NCI-H748 treated with DMSO at 0.1 percent for 48 hours (cell line): ENCODE measurements at places on chromosomes 7 and 10.

DNA sequence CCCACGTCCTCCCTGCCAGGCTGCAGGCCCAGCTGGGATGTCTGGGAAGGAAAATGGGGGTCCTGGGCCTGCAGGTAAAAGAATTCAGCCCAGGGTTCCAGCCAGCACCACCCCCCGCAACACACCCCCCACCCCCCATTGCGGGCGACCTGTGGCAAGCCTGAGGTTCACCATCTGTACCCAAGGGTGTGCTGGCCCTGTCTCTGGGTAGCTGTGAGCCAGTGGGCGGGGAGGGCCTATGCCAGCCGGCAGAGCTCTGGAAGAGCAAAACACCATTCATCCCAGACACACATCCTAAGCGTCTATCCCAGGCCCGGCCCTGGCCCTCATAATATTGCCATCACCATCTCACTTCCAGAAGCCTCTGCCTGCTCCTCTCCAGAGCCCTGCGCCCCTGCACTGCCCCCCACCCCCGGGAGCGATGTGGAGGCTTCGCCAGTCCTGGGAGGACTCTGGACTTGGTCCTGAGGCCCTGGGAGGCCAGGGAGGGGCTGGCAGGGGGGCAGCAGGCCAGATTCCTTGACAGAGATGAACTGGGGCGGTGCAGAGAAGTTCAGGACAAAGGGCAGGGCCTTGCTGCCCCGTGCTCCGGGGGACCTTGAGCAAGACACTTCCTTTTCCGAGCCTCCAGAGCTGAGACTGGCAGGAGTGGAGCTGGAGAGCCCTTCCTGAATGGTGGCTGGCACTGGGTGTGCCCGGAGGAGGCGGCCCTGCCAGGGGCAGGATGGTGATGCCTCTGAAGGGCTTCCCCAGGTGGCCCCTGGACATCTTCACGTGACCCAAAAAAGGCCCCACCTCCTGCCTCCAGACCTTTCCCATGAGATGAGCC, 8.7 kb upstream of the TTYH3 start:
- no peak for DNase-seq

GRCh38 chr10:48818081-48818480, 121.6 kb downstream of the LRRC18 start:
- DNase-seq, result no peak

GRCh38 chr10:55449981-55450380, 649.0 kb upstream of the PCDH15 start:
- peak; percentile 30 for DNase-seq

GRCh38 chr7:76247938-76248337, 46.2 kb downstream of the SRRM3 start:
- no peak for DNase-seq

DNA sequence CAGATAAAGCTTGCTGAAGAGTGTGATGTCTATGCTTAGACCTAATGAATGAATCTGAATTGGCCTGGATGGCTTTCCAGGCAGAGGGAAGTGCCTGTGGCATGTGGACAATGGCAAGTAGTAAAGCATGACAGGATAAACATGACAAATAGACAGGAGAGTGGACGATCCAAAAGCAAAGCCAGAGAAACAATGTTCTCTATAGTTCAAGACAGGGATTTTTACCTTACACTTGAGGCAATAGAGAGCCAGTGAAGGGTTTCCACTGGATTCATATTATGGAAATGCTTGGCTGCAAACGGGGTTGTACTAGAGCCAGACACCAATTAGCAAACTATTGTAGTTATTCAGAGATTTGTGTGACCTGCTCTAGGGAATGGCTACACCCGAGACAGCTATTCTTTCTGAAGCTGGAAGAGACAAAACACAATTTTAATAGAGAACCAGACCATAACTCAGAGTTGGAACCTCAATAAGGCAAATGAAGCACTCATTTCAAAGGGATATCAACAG, 2.3 kb downstream of the AGMO start:
- DNase-seq, result peak; percentile 54

DNA sequence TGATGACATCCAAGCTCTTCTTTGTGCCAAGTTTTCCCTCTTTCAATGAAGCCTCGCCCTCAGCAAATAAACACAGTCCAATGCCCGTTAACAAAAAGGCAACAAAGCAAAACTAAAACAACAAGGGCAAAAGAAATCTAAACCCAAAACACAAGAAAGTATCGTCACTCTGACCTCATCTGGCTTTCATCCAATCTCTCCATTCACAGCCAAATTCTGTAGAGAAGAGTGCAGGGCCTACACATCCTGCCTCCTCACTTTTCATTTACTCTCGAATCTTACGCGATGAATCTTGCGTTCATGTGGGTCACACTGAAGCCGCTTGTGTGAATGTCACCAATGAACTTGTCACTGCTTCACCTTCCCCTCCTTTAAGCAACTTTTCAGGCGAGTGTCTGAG, 15.9 kb upstream of the AKR1E2 start:
- no peak for DNase-seq

GRCh38 chr10:114042895-114043531, 653 bp upstream of the ADRB1 start:
- peak; percentile 13 for DNase-seq

GRCh38 chr7:149878523-149878921, 4.8 kb downstream of the ATP6V0E2 start:
- no peak for DNase-seq

DNA sequence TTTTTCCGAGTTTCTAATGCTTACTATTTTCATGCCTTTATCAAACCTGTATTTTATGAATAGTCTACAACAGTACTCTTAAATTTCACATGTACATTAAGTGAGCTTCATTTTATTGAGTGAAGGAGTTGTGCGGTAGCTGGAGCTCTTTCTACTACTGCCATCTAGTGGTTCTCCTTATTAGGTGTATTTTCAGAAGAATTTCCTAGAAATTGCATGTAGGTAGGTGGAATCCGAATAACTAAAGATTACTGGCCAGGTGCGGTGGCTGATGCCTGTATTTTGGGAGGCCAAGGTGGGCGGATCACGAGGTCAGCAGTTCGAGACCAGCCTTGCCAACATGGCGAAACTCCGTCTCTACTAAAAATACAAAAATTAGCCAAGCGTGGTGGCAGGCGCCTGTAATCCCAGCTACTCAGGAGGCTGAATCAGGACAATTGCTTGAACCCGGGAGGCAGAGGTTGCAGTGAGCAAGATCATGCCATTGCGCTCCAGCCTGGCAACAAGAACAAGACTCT, 38.3 kb downstream of the LRRC72 start:
- peak; percentile 82 for DNase-seq

GRCh38 chr7:155722118-155722517, 77.7 kb downstream of the RBM33 start:
- no peak for DNase-seq

DNA sequence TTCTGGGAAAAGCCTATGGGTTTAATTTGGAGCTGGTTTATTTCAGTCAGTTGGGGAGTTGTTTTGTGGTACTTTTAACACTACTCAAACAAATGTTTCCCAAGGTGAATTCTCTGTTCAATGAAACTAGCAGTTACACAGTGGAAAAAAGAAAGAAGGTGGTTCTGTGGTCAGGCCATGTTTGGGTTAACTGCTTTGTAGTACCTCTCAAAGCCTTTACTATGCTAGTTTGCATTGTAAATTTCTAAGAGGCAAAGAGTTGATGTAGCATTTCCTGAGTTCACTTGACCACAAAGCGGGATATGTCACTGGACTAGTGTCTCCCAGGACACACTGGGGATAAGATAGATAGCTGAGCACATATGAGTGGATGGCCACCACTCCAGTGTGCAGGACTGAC, 145.4 kb downstream of the KIF20B start:
- DNase-seq, result no peak
